ENCODE measurements at places on chromosomes 7 and 10.

DNA sequence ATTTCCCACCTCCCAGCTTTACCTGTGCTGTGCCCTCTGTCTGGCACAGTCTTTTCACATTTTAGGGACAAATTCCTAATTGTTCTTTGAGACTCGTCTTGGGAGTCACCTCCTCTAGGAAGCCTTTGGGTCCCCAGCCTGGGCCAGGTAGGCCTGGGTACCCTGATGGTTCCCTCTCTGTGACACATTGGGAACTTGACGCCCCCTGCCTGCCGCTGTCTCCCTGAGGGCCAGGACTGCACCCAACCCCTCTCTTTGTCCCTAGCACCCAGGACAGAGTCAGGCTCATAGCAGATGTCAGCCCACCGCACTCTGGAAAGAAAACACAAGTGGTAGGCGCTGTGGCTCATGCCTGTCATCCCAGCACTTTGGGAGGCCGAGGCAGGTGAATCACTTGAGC, 71.4 kb downstream of the GTF2IRD1 start:
- no peak for DNase-seq

DNA sequence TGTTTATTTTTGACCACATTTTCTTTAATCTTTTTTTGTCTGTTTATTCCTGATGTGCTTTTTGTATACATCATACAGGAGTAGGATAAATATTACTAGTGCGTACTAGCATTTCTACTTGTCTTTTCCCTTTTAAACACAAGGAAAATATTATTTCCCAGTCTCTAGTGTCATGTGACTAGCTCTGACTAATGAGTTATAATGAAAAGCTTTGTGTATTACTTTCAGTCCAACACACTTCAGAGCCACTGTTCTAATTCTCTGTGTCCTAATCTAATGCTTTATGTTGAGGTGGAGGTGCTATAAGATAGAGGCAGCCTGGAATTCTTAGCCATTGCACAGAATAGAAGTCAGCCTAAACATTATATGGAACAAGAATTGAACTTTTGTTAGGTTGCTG, 65.0 kb upstream of the RAB18 start:
- no peak for DNase-seq

DNA sequence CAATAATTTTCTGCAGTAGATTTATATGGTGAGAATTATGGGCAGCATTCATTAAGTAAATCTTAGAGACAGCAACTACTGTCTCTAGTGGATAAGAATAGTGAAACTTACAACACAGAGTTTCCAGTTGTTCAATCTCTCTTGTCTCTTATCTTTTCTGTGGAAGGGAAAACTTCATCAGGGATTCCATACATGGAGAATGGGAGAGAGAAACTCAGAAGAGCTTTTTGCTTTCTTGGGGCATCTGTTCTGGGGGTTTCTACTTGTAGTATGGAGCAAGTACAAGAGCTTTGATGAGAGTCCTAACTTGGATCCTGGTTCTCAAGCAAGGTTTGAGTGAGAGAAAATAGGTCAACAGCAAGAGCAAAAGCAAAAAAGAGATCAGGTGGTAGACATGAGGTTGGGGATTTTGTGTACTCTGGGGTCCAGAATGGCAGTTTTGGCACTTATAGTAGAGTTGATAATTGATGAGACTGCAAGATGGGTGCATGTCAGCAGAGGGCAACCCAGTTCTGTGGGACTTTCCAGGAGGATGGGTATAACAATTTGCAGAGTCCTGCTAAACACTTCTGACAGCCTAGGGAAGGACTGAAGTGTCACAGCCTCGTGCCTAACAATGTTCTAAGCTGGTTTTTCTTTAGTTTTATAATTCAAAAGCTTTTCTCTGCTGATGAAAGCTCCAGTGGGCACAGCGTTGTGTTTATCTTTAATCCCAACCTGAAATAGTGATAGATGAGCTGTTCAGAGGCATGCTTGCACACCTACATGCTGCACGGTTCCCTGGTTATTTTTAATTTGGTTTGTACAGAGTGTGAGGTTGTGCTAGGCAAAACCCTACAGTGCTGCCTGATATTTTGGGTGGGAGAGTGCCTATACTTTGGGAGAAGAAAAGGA, 32.0 kb upstream of the STRIP2 start:
- DNase-seq: no peak

GRCh38 chr7:157152391-157152937, 13.7 kb downstream of the UBE3C start:
- no peak for DNase-seq

DNA sequence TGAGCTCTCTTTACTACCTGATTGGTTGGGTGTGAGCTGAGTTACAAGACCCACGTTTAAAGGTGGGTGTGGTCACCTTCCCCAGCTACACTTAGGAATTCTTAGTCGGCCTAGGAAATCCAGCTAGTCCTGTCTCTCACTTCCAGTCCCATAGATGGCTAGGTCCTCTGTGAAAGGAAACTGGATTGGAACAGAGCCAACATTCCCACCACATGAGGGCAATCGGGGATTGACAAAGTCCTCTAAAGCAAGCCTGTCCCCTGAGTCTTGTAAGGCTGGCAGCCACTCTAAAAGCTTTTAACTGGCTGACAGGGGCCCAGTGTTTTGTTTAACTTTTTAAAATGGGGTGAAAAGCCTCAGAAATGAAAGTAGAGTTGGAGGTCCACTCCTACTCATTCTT, 15.1 kb upstream of the CROT start:
- no peak for DNase-seq

GRCh38 chr10:13990946-13991345, 339.8 kb downstream of the FRMD4A start:
- no peak for DNase-seq
